ENCODE measurements at places on chromosomes 7 and 10.

DNA sequence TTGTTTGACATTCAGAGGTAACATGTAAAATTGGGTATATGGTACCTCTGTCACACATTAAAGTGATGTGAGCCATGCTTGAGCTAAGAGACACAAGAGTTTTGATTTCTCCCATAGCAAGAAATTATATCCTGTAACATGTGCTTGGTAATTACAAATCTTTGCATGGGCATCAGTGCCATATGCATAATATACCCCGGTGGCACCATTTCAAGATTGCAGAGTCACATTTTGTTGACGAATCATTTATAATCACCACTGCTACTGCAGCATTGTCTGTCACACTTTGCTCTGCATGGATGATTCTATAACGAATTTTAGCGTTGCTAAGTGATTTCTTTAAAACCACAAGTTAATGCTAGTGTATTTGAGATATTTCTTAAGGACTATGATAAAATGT is 443.7 kb upstream of the LRRN3 start:
- no peak for DNase-seq

DNA sequence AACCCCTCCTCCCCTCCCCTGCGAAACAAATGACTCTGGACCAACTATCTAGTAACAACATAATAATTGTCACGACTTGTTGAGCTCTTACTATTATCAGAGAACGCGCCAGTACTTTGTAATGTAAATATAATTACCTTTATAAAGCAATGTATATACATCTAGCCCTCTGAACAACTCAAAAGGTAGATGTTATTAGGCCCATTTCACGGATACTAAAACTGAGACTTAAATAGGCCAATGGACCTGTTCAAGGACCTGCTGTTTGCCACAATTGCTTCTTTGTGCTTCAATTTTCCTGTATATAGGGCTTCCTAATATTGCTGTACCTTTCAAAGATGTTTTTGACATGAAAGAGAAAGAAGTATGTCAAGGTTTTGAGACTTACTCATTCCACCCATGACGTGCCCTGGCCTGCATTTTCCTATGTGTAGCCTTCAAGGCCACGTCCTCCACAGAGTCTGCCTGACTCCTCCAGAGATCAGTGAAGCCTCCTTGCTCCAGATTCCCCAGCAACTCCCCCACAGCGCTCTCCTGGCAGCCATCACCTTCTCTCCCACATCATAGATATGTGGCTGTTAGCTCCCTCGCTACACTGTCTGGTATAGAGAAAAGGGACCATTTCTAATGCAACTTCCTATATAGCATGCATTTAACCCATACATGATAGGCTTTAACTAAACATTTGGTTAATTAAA is 156.6 kb downstream of the SKIDA1 start:
- no peak for DNase-seq

- DNase-seq = no peak
These were observed 182.1 kb downstream of the VTI1A start for GRCh38 chr10:112628951-112629609.

DNA sequence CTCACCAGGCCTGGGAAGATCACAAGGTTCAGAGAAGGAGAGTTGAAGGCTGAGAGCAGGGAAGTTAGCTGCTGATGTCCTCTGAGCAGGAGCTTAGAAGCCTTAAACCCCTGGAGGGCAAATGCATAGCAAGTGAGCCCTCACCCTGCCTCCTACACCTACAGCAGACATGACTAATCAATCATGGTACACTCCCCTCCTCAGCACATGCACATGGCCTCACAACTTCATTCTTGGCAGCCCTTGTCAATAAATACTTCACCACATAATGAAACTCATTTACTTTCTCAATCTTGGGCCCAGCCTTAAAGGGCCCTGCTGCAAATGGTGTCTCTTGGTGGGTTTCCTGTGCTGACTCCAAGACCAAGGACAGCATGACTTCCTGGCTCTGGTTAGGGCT is 12.9 kb downstream of the MMRN2 start:
- DNase-seq = no peak

DNA sequence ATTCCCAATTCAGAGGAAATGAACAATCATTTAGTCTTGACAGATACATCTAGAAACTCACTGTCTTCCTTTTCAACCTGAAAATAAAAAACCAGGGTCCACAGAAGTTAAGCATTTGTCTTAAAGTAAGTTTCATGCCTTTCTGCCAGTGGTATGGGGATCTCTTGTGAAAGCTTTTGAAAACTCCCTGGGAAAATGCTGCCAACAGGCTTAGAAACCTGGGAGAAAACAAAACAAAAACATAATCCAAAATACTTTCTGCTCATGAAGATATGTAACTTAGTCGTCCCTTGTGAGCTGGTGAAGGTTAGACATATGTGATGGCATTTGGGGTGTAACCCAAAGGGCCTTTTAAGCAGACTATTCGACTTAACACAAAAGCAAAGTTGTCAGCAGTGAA is 66.4 kb upstream of the ZNF438 start:
- no peak for DNase-seq

- no peak for DNase-seq
These were observed 1.4 kb upstream of the IL6 start for GRCh38 chr7:22725585-22725984.

- no peak for DNase-seq
These were observed 6.4 kb upstream of the CYTH3 start for GRCh38 chr7:6278749-6279310.

DNA sequence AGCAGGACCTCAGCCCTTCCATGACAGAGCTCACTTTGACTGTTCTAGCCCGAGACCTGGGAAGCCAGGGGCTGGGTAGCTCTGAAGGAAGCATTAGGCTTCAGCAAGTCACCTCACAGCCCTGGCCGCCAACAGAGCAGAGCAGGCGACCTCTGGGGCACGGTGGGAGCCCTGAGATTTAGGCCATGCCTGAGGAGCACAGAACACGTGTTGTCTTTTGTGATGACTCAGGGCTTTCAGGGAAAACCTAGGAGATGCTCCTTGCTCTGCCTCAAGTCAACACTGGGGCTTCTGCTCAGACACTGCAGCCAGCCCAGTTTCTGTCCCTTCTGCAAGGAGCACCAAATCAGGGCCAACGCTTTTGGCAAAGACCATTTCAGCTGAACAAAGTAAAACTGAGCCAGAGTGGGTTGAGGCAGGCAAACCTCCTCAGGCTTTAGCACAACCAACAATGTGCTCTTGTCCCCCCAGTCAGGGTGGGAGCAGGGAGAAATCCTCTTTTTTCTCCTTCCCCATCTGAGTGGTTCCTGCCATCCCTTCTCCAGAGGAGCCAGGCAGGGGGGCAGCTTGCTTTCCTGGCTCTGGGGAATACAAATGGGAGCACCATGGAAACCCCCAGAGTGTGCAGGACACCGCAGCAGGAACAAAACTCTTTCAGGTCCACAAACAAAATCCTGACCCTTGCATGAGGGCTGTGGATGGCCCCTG is 14.4 kb downstream of the CAMK2G start:
- no peak for DNase-seq

DNA sequence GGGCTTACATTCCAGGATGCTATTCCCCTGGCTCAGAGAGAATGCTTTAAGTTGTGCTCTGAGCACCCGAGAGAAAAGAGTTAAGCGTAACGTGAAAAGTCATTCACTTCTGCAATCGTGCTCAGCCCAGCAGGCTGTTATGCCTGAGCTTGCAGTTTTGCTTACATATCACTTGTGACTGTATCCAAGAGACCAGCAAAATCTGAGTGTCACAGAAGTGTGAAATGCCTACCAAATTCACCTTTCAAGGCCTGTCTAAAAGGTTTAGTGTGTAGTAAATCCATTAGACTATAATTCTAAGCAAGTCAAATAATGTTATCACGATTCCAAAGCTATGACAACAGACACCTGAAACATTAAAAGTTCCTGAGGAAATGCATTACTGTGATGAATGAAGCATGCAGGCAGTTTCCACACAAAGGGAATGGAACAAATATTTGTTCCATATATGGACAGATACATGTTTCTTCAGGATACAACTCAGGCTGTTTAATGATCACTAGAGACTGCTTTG is 20.1 kb downstream of the ITGB1 start:
- DNase-seq = no peak

DNA sequence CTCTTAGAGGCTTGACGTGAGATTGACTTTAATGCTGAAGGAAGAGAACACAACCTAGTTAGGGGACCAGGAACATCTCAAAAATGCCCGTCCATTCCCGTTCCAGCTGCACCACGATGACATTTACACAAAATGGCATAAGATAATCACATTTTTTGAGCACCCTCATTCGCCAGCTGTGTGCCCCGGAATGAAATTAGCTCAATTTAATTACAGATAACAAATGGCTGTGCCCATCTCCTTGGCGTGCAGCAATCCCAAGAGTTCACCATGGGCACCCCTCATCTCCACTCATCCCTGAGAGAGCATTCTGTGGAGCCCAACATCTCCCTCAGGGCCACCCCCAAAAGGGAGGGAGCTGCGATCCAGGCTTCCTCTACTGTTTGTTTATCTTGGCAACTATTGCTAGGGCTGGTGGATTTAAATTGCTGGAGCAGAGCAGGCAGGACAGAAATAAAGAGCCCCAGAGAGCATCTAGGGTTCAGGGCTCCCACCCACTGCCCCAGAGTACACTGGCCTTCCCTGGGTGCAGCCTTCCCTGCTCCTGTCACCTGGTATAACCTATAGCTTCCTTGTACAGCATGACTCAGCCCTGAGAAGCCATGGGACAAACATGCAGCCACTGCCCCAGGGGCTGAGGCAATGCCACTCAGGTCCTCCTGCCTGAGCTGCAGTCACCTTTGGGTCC is 263.5 kb downstream of the ZEB1 start:
- DNase-seq = no peak

DNA sequence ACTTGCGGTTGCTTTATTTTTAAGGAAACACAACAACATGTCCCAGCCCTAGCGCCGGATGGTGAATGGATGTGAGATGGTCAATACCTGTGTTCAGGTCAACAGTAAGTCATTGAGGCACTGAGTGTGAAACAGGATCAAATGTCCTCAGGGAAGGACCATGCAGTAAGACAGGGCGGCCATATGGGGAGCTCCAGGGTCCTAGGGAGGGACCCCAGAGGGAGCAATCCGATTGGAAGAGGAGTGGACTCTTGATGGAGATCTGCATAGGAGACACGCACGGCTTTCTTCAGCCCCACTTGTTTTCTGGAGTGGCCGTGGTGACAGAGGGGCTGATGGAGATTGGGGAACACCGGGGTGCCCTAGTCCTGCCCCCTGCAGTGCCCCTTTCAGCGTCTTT is 423.8 kb upstream of the MKI67 start:
- DNase-seq = no peak

DNA sequence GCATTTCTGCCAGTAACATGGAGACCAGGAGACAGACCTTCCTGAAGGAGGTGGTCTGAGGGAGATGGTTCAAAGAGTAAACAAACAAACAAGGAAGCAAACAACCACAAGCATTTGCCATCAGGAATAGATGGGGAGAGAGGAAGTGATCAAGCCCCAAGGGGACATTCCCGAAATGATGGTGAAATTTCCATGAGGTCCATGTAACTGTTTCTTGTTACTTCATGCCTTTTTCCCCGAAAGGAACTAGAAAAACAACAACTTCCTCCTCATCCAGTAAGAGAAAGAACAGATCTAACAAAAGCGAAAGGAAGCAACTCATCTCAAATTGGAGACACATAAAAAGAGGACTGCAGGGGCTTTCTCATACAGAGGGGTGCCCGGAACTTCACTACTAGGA is 152.5 kb upstream of the ZNF32 start:
- DNase-seq = no peak

DNA sequence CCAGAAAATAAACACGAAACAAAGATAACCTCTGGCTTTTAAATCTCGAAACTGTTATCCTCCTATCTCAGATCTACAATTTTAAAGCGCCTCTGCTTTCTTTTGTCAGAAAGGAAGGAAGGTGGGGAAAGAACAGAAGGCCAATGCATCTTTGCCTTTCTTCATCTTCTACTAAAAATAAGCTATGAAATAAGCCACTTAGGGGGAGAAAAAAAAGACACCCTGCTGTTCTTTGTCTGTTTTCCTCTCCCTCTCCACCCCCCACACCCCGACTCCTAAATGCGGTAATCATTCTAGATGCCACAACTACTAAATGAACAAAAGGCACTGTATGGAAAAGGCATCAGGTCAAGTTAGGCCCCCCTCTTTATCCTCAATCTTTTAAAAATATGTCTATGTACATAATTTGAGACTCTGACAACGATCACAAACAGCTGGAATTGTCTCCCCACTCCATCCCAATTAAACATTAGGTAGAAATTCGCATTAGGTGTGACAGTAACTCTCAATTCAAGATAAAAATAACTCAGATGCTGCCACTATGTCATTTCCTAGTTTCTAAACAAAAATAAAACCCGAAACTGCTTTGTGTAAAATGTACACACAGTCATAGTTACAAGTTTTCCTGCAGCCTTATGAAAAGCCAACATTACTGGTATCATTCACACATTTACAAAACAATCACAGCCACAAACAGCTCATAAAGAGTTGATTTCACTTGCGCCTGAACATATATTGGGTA is 2.4 kb downstream of the UBE2H start:
- no peak for DNase-seq

GRCh38 chr7:1641173-1641572 is 28.9 kb upstream of the ELFN1 start:
- DNase-seq = no peak

- DNase-seq = no peak
These were observed 330.8 kb downstream of the PTEN start for GRCh38 chr10:88194041-88194887.
